GDM1 (cell line): ENCODE measurements at places on chromosomes 2 and 18.

- DNase-seq: no peak
These were observed 95.1 kb upstream of the KLHL14 start for GRCh38 chr18:32867936-32868335.

DNA sequence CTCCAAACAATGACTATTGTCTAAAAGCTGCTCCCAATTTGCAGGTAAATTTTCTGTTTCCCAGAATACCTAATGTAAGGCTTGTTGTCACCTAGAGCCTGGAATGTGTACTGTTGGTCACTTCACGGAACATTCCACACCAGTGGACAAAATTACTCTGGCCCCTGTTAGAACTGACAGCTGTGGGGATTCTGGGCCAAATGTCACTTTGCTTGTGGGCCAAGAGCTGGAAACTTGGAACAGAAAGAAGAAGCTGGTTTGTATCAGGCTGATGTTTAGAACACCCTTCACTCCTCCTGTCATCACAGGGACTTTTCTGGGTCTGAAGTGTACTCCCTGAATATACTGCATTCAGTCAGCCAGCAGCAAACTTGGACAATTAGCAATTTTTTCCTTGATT lies 495.6 kb upstream of the SYT4 start:
- DNase-seq: no peak

GRCh38 chr2:96884299-96885094 lies 14.6 kb upstream of the SEMA4C start:
- DNase-seq: no peak

DNA sequence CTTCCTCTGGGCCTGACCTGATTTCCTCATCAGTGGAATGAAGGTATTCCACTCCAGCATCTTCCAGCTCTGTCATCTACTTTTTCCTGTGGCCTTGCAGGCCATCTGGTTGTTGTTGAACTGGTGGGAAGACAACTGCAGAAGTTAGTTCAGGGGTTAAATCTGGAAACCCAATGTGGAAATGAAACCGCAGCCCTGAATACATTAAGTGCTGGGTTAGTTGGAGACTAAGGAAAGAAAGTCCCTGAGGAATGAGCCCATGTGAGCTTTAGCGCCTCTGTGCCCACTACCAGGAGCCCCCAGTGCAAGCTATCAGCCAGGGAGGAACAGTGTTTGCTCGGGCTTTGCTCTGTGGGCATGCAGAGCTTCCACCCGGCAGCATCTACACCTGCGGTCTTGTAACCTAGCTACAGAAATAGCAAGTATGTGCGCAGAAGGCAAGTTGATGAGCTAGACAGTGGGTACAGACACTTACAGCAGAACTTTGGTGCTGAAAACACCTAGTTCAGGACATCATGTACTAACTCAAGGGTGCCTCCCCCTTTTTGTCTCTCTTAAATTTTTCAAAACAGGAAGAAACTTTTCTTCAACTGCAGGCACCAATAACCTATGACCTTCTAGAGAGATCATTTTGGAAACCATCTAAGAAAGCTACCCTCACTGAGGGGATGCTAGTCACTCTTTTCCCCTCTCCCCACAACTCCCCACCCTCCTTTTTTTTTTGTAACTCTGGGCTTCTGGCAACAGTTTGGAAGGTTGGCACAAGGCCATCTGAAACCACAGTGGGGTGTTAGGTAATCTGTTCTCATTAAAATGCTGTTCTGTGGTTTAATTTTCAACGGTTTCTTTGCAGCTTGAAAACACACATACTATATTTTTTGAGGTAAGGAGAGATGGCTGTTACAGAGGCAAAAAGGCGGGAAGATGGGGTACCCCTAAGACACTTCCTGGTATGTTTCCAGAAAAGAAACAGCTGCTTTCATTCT lies 18.3 kb upstream of the CXCR4 start:
- DNase-seq: no peak

DNA sequence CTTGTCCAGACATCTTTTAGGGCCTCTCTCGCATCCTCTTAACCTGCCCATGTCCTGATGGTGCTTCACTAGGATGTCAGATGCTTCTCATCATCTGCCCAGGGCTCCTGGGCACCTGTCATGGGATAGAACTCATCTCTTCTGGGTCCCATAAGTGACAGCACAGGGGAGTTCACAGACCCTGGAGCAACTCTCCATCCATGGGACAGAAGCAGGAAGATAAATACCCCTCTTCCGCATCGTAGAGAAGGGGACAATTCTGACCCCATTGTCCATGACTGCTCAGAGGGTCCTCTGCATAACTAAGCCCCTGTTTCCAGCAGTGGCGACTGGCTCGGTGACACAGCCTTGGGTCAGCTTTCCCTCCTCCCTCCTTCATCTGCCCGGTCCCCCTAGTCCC lies 82.3 kb downstream of the TWIST2 start:
- no peak for DNase-seq

DNA sequence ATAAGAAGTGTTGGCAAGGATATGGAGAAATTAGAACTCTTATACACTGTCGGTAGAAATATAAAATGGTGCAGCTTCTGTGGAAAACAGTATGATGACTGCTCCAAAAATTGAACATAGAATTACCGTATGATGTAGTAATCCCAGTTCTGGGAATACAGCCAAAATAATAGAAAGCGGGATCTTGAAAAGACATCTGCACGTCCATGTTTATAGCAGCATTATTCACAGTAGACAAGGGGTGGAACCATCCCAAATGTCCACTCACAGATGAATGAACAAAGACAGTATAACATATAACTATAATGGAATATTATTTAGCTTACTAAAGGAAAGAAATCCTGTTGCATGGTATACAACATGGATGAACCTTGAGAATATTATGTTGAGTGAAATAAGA lies 257.7 kb downstream of the TDRD15 start:
- no peak for DNase-seq

DNA sequence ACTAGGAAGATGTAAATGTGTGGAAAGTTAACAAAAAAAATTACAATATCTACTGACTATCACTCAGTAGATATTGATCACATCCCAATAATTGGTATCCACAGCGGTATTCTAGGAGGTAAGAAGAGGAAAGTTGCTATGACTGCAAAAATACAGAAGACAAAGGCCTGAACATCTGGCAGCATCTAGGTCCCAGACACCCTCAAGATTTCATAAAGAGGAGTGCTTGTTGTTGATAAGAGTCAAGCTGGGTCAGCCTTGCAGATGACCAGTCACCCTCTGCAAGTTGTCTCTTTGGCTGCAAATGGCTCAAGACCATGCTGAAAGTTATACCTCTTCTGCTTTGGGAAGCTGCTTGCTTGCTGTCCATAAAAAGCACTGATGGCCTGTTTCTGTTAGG lies 228.4 kb upstream of the FBXO11 start:
- DNase-seq: no peak

DNA sequence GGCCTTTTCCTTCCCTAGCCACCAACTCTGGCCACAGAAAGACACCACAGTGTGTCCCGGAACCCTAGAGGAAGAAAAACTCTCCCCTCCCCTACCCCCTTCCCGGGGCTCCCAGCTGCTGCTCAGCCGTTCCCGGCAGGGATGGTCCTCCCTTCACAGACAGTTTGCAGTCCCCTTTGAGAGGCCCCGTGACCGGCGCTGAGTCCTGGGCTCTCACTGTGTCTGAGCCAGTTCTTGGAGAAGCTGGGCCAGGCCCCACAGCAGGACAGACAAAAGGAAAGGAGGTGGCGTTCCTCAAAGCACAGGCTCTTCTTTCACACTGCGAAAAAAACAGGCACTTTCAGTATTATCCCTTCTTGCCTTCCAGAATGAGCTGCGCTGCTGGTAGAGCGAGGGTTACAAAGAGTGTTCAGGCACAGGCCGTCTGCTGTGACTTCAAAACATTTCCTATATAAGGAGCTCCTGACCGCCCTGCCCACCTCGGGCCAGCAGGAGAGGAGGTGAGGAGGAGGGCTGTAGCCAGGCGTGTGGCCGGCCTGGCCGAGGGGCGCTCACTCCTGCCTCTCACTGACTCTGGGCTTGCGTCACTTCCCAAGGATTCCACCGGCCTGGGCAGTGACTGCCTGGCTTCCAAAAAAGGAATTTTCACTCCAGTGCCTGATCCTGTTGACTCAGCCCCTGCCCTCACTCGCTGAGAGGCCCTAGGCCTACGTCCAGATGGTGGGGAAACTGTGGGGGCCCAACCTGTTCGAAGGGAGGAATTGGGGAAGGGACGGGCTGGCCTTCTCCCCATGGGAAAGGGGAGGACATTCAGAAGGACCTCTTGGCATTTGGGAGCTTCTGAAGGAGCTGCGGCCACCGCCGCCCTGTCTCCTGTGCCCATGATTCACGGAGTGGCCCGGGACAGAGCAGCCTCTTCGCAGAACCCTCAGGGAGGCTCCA lies 24.9 kb downstream of the CIDEA start:
- DNase-seq: no peak

- DNase-seq: no peak
These were observed 625.5 kb downstream of the ARHGAP15 start for GRCh38 chr2:143754742-143755141.

GRCh38 chr2:142190805-142191204 lies 60.0 kb upstream of the LRP1B start:
- no peak for DNase-seq

- DNase-seq: no peak
These were observed 139.6 kb upstream of the DCC start for GRCh38 chr18:52200406-52200805.

GRCh38 chr2:59233448-59233847 lies 992.3 kb upstream of the FANCL start:
- DNase-seq: no peak

GRCh38 chr2:173942861-173943523 lies 22.2 kb downstream of the SP3 start:
- no peak for DNase-seq

DNA sequence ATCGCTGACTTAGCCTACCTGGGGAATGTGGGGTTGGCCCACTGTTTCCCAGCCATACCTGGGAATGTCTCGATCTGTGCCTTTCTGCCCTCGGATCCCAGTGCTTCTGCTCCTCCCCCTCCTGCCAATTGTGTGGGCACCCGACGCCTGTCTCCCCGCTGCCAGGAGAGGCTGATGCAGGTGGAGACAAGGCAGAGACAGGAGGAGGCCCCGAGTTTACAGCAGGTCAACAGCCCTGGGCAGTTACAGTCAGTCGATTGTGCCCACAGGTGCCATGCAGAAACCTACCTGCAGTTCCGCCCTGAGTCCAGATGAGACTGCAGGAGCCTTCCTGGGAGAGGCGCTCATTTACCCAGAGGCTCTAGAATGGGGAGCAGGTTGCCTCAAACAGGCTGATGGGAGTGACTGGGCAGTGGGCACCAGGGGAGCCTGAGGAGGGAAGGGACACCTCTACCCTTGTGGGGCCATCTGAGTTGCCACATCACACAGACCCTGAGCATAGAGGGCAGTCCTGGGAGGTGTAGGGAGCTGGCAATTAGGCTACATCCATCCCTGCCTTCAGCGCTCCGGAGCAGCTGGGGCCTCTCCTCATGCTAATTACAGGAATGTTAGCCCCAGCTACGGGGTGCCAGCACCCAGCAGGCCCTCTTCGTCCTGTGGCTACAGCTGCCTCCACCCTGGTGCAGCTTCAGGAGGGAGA lies 300.1 kb downstream of the NDUFA10 start:
- no peak for DNase-seq

DNA sequence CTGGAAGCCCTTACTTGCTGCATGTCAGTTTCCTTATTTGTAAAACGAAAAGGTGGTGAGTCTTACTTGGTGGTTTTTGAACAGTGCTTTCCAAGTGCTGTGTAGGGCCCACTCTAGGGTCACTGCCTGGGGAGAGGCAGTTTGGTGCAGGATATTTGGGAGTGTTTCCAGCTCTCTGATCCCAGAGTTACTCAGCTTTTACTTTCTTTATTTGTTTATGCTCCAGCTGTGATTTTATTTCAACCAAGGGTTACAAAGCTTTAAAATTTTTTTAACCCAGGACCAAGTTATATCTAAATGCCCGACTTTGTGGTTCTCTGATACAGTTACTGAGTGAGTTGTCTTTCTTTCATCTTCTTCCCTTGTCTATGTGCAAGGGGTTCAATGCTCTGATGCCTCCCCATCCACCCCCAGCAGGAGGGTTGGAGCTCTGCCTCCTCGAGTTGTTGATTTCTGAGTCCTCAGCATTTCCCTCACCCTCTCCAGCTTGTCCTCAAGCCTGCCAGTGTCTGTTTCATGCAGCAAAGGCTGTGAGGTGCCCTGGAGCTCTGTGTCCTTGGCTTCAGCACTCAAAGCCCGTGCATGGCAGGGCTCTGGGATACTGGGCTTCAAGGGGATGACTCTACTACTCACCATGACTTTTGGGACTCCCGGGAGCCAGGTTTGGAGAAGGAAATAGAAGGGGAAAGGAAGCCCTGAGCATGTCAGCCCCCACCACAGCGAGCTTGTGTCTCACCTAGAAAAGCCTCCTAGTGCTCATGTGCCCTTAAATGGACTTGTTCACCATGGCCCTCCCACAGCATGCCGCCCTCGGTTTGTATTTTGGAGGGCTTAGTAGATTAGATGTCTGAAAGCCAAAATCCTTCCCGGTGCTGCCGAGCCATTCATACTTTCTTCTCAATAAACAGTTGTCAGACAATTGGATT lies 236.8 kb downstream of the SETBP1 start:
- no peak for DNase-seq

GRCh38 chr2:181847702-181848101 lies 43.8 kb upstream of the ITPRID2 start:
- DNase-seq: no peak

- no peak for DNase-seq
These were observed 475.3 kb downstream of the RIT2 start for GRCh38 chr18:42640160-42640559.

DNA sequence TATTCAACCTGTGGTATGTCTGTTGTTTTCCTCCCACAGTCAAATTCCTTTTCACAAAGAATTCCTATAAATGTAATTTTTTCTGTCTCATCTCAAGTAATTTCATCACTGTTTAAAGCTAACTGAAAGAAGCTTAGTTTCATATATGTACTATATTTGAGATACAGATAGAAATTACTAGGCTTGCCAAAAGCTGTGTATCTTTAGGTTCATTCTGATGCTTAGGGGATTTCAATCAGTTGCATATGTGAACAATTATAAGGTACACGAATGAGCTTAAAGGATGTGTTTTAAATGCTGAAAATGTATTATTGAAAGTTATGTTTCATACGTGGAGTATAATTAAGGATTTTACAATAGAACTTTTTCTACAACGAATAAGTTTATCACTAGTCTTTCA lies 59.2 kb upstream of the DSG1 start:
- DNase-seq: no peak

DNA sequence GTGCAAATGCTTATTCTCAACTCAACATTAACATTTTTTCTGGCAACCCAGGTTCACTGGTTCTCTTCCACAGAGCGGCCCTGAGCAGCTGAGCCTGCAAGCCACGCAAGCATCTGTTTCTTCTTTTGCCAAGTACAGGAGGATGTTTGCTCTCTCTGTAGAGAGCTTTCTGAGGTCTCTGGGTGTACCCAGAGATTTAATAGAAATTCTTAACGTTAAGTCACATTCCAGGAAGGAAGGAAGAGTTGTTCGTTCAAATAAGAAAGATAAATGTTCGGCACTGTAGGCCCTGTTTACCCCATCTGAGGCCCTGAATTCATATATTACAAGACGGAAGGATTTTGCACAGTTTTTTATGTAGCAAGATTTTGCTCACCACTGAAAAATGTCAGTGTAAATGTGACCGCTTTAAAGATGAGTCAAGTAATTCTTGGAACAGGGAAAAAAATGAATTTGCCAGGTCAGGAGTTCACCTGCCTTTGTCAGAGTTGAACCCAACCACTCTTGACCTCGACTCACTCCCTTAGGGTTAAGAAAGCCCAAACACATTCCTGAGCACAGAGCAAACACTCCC lies 30.1 kb downstream of the KCTD18 start:
- no peak for DNase-seq

GRCh38 chr2:41204315-41204714 lies 752.4 kb upstream of the SLC8A1 start:
- no peak for DNase-seq
